ENCODE measurements at places on chromosomes 13 and 19.

GRCh38 chr13:96112936-96113335 is 23.0 kb downstream of the HS6ST3 start:
- DNase-seq: no peak

GRCh38 chr19:49150944-49151243 is 4.3 kb downstream of the HRC start:
- DNase-seq: no peak

DNA sequence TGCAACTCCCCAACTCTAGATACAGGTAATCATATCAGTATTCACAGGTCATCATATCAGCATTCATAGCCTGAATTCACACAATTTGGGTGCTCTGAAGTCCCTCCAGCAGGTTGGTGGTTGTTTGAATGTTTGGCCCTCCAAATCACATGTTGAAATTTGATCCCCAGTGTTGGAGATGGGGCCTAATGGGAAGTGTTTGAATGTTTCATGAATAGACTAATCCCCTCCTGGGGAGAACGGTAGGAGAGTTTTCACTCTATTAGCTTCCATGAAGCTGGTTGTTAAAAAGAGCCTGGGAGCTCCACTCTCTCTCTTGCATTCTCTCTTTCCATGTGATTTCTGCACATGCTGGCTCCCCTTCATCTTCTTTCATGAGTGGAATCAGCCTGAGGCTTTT is 288.6 kb upstream of the PCDH9 start:
- no peak for DNase-seq

- DNase-seq: no peak
Measured at GRCh38 chr13:48066310-48066989, 28.5 kb downstream of the MED4 start.

- no peak for DNase-seq
Measured at GRCh38 chr13:52405767-52406494, at the start of gene THSD1. Gene THSD1, minus strand, starts transcription at chr13:52406172. Its CDS starts 3,572 bp downstream, at chr13:52402600.

DNA sequence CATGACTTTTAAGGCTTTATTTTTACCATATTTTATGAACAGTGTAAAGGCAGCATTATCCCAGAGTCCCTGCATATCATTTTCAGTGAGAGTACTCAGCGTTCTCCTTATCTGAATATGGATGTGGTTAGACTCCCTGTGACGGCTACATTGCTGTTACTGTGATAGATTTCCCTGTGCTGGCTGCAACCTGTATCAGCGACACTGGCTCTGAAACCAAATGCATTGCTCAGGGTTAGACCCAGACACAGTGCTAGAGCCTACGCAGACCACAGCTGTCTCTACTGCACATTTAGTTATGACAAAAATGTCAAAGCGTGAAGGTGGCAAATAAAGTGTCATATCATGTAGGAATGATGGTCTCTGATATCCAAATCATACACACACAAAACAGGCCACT is 138.0 kb downstream of the ENOX1 start:
- DNase-seq: no peak

DNA sequence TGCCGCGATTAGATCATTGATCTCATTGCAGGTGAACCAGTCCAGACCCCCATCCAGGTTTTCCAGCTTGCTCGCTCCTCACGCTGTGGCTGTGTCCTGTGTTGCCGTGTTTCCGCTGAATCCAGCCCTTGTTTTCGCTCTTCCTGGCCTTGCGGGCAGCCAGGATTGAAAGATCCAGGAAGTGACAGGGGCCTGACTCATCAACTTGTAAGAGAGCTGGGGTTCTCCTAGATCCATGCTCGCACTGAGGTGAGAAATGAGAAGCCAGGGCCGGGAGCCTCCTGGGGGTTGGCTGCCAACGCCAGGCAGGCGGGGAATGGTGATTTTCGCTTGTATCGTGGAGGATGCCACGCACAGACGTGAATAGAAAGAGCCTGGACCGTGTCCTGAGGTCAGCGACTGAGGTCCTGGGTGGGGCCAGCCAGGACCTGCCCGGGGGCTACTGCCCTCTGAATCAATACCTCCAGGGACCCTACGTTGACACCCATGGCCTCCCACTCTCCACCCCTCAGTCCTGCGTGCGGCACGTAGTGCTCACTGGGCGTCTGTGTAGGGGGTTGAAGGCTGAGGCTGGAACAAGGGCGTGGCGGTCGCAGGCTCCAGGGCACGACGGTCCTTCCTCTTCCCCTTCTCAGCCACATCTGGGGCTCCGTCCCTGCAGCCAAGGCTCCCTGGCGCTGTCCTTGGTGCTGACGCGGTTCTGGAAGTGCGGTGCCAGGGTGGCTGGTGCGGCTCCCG is 7.3 kb upstream of the PTPRH start:
- DNase-seq: no peak

DNA sequence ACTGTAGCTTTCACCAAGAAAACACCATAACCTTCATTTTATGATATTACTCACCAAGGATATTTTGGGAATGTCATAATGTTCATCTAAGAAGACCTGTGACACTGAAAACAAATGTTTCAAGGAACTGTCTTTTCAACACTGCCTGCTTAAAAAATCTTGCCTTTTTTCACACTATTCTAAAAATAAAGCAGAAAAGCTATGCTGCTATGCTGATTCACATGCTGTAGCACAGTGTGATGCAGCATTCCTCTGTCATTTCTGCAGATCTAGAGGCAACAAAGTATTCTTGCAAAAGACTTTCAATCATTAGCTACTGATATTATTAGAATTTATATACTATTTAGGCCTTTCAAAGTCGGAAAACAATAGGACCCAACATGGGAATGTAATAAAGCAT is 525.7 kb downstream of the UQCRFS1 start:
- no peak for DNase-seq

GRCh38 chr13:39374741-39375189 is 228.2 kb downstream of the LHFPL6 start:
- no peak for DNase-seq

GRCh38 chr13:66138172-66138811 is 1091.8 kb downstream of the PCDH9 start:
- no peak for DNase-seq

DNA sequence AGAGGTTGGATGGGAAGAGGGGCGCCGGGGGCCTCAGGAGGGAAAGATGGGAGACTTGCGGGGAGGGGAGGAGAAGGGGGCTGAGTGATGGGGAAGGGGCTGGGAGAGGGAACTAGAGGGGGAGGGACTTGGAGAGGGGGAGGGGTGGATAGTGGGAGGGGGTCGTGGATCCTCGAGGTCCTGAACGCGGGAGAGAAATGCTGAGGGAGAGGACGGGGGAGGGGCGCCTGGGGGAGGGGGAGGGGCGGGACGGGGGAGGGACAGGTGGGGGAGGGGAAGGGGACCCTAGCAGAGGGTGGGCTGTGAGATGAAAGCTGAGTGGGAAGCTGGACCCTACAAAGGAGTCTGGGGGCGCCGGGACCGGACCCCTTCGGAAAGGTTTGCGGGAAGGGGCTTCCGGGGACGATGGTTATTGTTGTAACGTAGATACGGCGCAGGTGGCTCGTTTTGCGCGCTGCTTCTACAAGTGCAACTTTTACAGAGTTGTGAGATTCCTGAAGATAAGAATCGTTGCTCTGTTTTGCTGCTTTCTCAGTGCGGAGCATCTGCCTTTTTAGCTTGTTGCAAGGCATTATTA is 418 bp downstream of the ZNF444 start:
- no peak for DNase-seq

- no peak for DNase-seq
Measured at GRCh38 chr19:48617146-48617937, 1.6 kb downstream of the RPL18 start.

DNA sequence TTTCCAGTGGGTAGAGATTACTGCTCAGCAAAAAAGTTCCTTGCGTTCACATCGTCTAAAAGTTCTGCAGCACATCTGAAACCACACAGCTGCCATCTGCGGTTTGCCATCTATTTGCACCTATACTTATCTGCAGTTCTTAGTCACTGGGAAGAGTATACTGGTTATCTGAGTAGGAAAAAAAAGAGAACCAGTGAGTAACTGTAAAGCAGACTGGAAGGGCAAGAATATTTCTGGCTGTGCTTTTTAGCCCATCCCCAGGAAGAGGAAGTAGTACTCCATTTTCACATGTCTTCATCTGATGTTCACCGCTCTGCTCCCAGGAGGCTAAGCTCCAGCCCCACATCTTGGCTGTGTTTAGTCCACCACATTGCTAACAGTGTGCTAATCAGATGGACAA is 35.6 kb downstream of the EFNB2 start:
- no peak for DNase-seq

- no peak for DNase-seq
Measured at GRCh38 chr19:6531163-6531955, 533 bp downstream of the TNFSF9 start.

GRCh38 chr13:101700598-101700997 is 248.1 kb downstream of the ITGBL1 start:
- DNase-seq: no peak

- DNase-seq: no peak
Measured at GRCh38 chr13:106887686-106888085, 319.7 kb upstream of the ARGLU1 start.

DNA sequence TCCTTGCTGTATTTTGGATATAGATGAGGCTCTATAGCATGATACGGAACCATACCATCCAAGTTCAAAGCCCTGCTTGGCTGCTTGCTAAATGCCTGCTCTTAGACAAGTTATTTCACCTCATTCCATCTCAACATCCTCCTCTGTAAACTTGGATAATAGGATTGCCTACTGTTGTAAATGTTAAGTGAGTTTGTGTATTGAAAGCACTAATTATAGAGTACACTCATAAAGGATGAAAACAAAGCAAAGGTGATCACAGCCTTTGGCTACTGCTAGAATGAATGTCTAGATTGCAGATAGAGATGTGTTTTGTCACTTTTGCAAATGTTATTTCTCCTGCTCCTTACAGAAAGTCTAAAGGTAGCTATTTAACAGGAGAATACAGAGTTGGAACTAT is 34.3 kb upstream of the STARD13 start:
- no peak for DNase-seq

- DNase-seq: no peak
Measured at GRCh38 chr13:73065665-73066340, 7.0 kb downstream of the KLF5 start.

- no peak for DNase-seq
Measured at GRCh38 chr13:46355088-46355468, 32.0 kb downstream of the RUBCNL start.

- no peak for DNase-seq
Measured at GRCh38 chr13:60627071-60627686, 230.2 kb downstream of the TDRD3 start.

DNA sequence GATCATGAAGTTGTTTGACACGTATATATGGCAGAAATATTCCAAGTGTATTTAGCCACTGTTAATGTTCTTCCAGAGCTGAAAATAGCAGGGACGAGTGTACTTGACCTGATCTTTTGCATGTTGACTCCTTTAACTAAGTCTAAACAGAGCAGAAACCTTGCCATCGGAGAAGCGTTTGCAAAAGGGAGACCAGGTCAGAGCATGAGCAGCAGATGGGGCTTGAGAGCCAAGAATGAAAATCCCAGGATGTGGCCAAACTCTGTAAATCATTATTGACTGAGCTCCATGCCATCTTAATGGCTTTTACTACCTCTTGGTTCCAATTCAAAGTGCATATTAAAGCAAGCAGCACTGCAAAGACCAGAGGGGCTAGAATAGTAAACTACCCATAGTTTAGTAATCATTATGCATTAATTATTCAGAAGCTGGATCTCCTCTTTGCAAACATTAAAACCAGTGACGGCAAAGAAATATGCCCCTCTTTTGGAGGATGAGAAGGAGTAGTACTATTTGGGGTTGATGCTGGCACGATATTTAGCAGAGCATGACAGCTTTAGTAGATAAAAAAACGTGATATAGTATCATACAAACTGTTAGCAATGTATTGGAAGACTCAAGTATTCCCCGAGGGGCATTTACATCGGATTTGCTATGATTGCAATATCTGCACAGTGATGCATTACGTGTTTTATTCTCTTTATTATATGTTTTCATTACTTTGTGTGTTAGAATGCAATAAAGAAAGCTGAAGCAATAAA is 55.7 kb downstream of the FAM216B start:
- DNase-seq: no peak
